HT1080 (cell line): ENCODE measurements at places on chromosomes 7 and 10.

GRCh38 chr7:8290645-8291308, 28.8 kb upstream of the ICA1 start:
- no peak for DNase-seq

- DNase-seq = no peak
These were observed 4.5 kb downstream of the TSPAN14 start for GRCh38 chr10:80458638-80459037.

DNA sequence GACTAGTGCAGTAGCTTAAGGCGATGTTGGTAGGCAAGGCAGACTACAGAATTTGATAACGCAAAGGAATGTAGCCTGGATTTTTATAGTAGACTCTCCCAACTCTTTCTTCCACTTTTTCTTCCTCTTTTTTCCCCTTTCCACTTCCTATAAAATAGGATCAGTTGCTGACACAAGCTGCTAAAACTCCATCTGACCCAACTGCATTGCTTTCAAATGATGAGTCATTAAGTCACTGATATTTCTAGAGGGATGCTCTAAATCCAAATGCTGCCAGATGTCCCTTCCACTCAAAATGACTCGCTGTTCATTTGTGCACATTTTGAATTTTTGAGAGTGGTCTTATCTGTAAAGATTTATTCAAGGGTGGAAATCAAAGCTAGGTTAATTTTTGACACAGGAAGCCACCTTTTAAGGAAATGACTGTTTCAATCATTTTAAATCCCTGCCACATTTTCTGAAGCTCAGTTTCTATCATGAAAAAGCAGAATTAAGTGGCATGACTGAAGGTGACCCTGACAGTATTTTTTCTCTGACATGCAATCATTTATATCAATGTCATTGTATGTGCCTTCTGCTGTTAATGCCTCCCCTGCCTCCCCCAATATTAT, 25.8 kb upstream of the SFMBT2 start:
- DNase-seq = peak; percentile 23

DNA sequence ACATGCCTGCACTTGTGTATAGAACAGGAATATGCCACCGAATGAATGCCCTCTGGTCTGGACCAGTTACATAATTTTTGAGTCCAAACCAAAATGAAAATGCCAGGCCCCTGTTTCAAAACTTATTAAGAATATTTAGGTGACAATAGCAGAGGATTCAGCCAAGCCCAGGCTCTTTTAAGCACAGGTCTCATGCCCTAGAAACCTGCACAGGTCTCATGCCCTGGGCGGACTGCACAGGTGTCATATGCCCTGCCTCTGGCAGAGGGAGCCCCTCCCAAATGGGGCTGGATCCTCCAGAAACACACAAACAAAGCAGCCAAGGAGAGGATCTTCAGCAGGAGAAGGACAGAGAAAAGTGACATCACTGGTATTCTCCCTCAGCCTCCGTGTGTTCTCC, 605.4 kb upstream of the NRP1 start:
- DNase-seq = no peak

DNA sequence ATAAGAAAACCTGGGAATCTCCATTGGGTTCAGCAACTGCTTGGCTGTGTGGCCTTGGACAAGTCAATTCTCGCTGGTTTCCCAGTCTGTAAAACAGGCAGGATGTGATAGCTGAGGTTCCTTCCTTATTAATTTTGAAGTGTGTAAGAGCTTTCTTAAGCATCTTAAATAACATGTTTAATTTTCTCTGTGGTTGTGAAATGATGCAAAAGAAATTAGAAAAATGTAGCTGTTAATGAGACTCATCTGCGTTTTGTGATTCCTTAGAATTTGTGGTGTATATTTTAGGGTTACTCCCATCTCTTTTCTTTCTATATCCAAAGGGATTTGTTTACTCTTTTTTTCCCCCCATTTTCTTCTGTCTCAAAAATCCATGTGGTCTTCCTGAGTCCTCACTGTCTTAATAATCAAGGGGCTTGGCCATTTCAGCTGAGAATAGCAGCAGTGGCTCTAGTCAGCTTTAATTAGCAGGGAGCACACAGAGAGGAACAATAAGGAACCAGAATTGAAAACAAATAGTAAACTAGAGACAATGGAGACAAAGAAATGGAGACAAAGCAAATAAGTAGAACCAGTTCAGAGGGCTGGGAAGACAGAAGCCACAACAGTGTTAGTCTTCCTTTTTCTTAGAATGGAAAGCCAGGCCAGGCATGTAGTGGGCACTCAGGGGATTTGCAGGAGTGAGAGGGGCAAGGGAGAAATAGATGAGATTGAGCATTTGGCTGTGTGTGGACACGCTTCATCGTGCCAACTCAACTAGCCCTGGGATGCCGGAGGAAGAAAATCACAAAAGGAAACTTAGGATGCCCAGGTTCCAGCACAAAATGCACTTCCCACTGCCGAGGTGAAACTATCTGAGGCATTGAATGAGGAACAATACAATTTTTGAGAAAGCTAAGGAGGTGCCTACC, 93.9 kb downstream of the CHN2 start:
- DNase-seq = no peak

DNA sequence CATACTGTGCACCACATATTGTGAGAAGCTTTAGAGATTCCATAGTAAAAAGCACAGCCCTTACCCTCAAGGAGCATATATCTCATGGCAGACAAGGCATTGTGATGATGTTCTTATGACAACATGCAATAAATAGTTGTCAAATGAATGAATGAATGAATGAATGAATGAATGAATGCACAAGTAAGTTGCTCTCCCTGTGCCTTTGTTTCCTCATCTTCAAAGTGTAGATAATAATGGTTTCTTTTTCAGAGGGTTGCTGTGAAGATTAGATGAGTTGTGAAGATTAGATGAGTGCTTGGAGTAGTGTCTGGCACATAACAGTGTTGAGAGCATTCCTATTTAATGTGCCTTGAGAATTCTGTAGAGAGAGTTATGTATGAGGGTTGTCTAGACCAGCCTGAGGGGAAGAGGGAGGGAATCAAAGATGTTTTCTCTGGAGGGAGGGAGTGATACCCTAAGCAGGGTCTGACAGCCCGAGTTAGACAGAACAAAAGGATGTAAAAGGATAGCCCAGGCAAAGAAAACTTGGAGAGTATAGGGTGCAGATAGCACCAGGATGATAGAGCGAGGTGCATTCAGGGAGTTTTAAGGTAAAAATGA, 217.2 kb downstream of the RELN start:
- no peak for DNase-seq

- no peak for DNase-seq
These were observed 110.3 kb downstream of the MKX start for GRCh38 chr10:27635290-27635689.
